ENCODE measurements at places on chromosomes 1 and 21.
A peak's percentile ranks its signal among the peaks of the same experiment; 100 is the strongest.

GRCh38 chr1:65538086-65538485 lies 117.6 kb downstream of the LEPR start:
- DNase-seq, result no peak

DNA sequence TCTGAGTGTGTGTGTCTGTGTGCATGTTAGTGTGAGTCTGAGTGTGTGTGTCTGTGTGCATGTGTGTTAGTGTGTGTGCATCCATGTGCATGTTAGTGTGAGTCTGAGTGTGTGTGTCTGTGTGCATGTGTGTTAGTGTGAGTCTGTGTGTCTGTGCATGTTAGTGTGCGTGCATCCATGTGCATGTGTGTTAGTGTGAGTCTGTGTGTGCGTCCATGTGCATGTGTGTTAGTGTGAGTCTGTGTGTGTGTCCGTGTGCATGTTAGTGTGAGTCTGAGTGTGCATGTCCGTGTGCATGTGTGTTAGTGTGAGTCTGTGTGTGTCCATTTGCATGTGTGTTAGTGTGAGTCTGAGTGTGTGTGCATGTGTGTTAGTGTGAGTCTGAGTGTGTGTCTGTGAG lies 76.6 kb upstream of the ACTRT2 start:
- no peak for DNase-seq

DNA sequence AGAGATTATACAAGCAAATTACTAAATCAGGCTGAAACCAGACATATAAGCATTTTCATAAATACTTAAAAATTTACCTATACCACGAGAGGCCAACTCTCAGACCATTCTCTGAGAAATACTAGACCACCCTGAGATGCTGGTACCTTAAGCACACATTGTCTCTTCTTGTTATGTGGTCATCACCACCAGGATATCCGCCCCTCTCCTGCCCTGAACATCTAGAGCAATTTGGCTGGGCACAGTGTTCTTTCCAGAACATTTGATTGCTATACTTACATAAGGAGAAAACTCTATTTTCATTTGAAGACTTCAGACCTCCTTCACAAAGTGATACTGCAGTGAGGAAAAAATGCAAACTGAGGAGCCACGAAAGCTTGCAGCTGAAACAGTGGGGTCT lies 36.2 kb upstream of the DUSP10 start:
- no peak for DNase-seq

DNA sequence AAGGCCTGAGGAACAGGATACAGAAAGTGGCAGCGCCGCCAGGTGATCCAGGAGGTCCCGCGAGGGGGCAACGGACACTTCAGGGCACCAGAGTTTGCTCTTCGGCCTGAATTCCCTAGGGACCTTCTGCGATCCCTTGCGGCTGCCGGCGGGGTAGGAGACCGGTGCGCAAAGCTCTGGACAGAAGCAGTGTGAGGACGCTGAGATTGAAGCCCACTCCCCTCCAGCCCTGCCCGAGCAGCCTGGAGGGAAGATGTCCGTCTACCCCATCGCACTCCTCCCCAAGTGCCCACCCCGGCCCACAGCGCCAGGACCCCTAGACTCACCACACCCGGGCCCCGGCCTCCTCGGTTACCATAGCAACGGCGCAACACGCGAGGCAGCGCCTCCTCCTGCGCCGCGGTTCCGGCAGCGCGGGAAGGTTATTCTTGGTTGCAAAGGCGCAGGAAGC lies at the start of gene ANKRD45:
ANKRD45 (minus strand) TSS at position 361 of the 451 bp plus-strand sequence. CDS start 10,433 bp downstream, outside the sequence.
- DNase-seq, result peak; percentile 14

DNA sequence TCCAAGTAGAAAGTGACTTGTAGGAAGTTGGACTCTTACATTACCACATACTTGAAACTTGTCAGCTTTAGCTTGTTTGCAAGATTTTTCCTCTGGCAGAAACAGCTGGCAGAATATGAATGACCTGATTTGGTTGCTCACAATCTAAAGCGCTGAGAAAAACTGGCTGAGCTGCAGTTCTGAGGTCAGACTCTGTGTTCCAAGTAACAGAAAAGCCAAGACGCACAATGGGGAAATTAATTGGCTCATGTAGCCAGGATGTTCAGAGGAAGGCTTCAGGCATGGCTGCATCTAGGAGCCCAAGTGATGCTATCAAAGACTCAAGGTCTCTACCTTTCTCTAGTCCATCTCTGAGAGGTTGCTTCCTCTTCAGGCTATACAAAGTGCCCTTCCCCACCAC lies 27.0 kb downstream of the ALPL start:
- no peak for DNase-seq

DNA sequence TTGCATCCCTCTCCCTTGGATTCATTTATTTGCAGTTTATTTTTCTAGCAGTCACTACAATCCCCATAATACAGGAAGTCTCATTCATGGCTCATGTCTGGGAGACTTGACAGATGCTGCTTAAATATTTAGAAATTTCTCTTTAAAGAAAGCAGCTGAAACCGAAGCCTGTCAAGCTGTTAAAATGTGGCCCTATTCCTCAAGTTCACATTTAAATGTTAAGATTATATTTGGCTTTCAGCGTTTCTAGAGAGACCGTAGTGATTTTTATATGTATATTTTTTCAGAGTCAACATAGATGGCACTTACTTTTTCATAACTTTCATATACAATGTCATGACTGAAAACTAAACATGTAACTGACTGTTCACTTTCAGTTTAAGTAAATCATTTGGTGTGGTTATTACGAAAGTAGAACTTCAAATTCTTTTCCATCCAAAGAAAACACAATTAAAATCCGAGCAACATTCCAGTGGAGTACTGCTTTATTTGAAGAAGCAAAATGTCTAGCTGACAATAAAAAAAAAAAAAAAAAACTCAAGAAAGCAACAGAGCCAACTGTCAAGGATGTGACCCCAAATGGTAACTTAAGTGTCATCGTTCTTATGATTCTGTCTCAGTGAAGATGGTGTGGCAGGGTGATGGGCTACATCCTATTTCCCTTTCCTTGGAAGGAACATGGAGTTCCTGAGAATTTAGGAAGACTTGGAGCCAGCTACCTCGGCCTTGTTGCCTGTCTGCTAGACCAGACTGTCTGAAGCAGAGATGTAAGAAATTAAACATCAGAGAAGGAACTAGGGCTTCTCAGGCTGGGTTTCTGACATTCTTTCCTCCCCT lies 37.8 kb downstream of the MIS18A start:
- no peak for DNase-seq

GRCh38 chr1:205182930-205183329 lies 28.6 kb downstream of the DSTYK start:
- no peak for DNase-seq

- DNase-seq, result no peak
Measured at GRCh38 chr1:116914667-116915066, 5.0 kb downstream of the PTGFRN start.

DNA sequence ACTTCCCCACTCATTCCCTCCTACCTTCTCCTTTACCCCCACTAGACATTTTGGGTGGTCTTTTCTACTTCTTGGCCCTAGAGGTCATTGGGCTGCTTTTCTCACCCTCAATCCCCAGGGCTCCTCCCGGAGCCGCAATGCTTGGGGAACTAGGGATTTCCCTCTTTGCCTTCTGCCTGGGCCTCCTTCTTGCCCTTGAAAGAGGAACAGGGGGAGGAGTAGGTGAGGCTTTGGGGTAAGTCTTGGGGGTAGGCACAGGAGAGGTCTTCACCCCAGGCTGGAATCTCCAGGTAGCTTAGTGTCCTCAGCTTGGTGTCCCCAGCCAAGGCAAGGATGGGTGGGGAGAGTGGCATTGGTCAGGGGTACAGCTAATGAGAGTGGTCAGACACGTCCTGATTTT lies 56.2 kb upstream of the EPS8L3 start:
- no peak for DNase-seq
